ENCODE measurements at places on chromosomes 6 and 20.

DNA sequence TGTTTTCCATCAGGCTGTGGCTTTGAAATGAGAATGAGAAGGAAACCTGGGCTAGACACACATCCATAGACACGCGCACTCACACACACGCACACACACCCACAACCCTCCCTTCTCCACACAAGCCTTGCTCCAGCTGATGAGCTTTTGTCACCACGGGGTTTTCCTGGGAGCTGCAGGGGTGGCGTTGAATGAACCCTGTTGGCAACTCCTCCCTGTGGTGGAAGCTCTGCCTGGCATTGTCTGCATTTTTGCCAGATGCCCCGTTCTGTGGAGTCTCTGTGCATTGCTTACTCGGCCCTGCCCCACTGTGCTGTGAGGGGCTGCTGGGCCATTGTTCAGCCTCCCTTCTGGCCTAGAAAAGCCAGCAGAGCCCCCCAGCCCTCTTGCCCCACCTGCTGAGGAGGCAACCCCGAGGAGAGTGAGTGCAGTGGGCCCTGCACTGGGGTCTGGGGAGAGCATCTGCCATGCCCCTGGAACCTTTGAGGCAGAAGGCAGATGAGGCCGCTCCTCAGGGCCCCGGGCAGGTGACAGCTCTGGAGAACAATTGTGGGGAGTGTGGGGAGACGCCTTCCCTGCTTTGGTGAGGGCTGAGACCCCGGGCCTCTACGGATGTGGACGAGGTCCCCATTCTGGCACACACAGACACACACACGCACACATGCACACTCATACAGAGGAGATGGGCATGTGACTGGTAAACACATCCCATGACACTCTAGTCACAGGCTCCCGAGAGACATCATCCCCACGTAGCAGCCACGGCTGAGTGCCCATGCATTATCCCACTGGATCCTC lies 9.9 kb downstream of the ADIG start:
- no peak for DNase-seq

DNA sequence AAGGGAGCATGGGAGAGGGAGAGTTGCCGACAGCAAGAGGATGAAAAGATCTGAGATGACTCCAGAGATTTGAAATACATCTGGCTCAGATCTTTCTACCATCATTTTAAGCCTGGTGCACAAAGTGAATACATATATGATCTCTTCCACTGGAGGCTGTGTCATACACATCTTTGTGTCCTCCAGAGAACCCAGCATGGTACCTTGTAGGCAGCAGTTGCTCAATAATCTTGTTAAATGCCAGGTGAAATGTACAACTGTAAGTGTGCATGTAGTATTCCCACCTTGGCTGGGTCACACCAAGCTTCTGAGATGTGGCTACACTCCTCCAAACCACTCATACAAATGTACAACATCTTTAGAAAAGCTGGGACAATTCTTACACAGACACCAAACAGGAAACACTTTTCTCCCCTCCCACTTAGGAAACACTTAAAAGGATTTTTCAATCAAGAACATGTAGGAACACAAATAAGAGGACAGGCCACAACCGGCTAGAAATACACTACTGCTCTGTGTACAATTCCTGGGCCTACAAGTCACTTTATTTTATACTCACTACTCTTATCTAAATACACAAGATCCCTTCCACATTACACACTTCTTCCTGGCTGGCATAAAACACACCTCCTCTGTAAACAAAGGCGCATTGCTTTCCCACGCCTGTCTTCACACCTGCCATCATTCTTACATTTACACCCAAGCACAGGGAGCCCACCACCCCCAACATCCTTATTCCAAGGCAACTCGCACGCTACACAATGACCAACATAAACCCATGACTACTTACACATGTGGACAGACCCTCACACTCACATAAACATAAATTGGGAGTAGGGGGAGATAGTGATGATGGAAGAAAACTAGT lies 3.8 kb upstream of the IER3 start:
- DNase-seq: no peak

- DNase-seq: no peak
These were observed 209.0 kb downstream of the SIM1 start for GRCh38 chr6:100255701-100256100.

GRCh38 chr20:7505152-7505834 lies 435.0 kb downstream of the HAO1 start:
- no peak for DNase-seq

DNA sequence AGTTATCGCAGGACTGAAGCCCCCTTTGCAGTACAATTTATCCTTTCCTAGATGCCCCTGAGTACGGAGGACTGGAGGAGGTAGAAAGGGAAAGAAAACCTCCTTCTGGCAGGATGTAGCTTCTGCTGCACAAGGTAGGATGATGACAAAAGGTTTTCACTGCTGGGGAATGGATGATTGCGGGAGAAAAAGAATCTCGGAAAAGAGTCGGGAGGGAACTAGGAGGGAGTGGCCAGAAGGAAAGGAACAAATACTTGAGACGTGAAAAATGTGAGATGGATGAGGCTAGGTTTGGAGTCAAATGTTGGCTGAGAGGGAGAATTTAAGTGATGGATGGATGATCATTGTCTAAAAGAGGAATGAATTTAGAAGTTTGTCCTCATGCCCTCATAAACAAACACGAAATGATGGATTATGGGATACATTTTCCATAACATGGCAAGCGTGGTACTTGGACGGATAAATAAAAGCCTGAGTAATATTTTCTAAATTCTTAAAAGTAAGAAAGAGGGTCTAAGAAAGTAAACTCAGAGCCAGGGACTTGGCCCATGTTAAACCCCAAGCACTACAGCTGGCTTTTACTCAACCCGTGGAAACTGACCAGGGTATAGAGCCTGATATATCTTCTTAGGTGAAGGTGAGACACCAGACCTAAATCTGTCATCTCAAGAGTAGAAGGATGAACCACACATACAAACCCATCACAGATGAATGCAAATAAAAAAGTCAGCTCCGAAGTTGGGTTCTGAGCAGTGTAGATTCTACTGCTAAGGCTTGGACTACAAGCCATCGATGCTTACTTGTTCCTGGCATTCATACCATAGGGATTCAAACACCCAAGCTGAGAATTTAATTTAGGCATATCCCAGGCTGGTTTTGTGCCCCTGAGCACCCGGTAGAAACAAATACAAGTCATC lies 72.4 kb downstream of the HFE start:
- DNase-seq: no peak

DNA sequence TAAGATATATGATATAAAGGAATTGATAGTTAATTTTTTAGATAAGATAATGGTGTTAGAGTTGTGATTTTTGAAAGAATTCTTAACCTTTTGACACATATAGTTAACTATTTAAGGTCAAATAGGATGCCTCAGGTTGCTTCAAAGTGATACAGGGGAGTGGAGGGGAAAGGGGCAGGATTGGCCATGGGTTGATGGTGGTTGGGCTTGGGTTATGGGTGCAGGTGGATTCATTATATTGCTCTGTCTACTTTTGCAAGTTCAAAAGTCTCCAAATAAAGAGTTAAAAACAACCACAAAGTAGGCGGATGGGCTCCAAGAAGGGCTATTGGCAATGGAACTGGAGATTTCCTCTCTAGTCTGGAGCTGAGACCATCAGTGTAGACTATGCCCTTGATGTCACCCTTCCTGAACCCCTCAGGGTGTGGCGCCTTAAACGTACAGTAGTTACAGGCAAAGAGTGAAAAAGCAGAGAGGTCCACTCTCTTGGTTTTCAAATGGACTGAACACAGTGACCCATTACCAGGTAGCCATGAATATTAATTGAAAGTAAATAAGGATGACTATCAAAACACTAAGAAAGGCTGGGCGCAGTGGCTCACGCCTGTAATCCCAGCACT lies 81.2 kb downstream of the PTPN1 start:
- no peak for DNase-seq
